ENCODE measurements at places on chromosomes 7 and 10. TPM values are rescaled to one million over a fixed set of nuclear protein-coding genes. Genes with fewer than 3 reads are reported as not detected.

EPO gene
- 31.7 TPM for total RNA-seq

OPALIN gene
- not detected for total RNA-seq

DNAJC30 gene
- 5.8 TPM for total RNA-seq

EEPD1 gene
- 11.8 TPM for total RNA-seq

NUTM2A gene
- not detected for total RNA-seq

HOXA13 gene
- total RNA-seq = not detected

HTRA1 gene
- 91.9 TPM for total RNA-seq

SLC18A2 gene
- total RNA-seq = 0.19 TPM

Measured in right lobe of liver (tissue), 6 donors.